PC-9 (cell line): ENCODE measurements at places on chromosomes 5 and 9.

DNA sequence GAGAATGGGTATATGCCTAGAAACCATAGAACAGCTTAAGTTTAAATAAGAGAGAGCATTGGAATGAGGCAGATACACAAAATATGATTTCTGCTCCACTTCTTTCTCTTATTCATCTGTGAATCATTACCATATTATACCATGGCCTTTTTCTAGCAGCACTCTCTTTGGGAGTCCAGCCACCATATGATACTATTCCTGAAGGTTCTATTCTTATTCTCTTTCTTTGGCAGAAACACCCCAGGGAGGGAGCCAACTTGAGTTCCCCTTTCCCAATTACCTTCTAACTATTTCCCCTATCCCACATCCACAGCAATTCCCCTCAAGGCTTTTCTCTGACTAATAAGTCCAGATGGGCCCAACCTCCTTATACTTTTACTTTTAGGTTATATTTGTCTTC is 55.9 kb downstream of the NDUFAF2 start:
- no peak for DNase-seq

DNA sequence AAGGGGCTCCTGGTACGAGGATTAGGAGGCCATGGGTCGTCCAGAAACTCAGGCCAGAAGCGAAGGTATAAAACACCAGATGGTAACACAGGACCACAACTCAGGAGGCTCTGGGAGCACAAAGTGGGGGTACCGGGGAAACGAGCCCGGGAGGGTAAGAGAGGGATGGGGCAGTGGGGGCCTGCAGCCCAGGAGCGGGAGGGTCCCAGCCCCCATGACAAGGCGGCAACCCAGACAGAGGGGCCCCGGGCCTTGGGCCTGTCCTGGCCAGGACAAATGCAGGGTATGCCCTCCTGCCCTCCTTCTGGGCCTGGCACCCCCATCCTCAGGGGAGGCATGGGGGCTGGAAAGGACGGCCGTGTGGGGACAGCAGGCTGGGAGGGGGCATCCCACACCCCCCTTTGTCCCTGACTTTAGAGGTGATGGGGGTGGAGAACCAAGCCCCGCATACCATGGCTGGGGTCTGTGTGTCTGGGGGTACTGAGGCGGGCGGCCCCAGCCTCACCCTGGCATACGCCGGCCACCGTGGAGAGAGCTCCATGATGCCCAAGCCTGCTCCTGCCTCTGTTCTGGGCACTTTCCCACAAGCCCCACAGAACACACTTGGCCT is 47.0 kb upstream of the EXOC3 start:
- DNase-seq, result no peak

DNA sequence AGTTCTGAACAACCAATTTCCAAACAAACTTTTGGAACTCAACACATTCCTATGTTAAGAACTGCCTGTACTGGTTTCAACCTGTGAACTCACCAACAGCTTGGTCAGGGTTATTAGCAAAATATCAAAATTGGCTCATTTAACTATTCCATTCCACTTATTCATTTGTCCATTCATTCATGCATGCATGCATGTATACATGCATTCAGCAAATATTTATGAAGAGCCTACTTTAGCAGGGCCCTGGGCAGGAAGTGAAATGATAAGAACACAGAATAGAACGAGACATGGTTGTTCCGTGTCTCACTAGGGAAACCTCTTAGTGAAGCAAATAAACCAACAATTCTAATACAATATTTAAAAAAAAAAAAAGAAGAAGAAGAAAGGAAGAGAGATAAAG is 107.4 kb downstream of the GLIS3 start:
- no peak for DNase-seq

DNA sequence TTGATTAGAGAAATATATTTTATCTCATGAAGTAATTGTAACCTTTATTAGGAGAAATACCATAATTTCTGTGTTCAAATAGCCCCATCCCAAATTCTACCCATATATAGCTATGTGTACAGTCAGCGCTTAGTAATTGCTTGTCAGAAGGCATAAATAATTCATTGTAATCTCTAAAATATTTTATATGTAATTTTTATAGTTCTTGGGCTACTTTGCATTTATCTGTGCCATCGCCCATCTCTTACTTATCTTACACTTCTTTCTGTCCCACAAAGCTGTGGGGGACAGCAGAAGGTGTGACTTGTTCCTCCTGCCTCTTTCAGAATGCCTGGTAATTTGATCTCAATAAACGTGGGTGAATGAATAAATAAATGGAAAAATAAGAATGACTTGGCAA is 5.5 kb downstream of the ADAMTSL1 start:
- no peak for DNase-seq

DNA sequence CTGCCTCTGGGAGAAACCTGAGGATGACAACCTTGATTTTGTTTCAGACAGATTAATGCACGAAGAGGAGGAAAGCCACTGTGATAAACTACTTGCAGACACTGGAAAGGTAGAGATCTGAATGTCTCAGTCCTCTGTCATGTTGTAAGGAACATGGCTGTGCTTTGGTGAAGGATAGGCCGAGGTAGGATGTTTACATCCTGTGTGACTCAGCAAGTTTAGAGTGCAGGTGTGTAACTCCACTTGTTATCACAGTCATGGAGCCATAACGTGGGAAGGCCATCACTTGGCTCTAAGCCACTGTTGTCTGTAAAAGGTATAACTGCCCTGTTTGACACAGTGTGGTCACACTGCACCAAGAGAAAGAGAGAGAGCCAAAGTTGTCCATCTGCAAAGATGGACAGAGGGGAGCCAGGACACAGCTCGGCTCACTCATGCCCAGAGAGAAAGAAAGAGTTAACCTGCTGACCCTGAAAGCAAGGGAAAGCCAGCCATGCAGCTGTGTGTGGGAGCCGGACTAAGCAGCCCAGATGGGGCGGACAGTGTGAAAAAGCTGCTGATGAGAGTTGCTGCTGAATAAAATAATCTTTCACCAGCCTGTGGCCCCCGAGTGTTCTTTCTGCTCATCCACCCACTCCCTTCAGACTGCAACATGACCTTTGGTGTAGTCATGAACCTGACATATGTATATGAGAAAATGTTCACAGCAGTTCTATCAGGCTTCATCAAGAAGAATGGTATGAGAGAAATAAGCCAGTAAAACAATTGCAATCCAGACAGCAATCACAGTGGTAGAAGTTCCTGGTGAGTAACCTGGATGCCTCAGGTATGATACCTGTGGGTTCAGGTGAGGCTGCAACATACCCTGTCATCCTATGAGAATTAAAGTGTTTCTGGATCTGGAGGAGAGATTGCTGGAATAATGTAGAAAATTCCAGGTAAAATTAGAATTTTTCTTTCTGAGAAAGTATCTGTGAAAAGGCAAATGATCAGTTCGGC is 115.9 kb downstream of the TARS1 start:
- DNase-seq, result no peak

DNA sequence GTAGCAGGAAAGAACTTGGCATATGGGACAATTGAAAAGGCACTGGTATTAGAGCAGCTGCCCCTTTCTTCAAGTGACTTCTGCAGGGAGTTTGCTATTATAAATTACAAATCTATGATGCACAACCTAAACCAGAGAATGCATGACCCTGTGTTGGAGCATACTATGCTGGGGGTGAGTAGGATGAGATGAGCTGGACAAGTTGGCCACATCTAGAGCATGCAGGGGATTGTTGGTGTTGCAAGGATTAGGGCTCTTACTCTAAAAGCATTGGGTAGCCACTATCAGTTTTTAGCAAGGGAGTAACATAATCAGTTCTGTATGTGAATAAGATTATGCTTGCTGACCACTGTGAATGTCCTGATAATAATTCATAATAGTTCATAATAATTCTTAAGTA is 186.7 kb downstream of the KIAA0825 start:
- no peak for DNase-seq

- DNase-seq, result no peak
Measured at GRCh38 chr9:134632329-134632728, 9.3 kb upstream of the COL5A1 start.

GRCh38 chr5:1042626-1043025 is 34.0 kb downstream of the NKD2 start:
- DNase-seq, result no peak

DNA sequence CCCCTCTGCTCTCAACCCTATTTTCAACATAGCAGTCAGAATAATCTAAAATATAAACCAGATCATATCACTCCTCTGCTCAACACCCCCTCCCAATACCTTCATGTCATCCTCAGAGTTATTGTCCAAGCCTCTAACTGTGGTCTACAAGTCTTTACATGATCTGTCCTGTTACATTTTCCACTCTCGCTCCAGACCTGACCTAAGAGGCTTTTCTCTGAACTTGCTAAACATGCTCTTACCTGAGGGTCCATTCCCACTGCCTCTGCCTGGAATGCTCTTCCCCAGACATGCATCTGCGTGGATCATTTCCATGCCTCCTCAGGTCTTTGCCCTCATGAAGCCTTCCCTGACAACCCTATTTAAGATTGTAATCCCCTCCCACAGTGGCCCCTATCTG is 12.0 kb downstream of the NIPSNAP3B start:
- no peak for DNase-seq

DNA sequence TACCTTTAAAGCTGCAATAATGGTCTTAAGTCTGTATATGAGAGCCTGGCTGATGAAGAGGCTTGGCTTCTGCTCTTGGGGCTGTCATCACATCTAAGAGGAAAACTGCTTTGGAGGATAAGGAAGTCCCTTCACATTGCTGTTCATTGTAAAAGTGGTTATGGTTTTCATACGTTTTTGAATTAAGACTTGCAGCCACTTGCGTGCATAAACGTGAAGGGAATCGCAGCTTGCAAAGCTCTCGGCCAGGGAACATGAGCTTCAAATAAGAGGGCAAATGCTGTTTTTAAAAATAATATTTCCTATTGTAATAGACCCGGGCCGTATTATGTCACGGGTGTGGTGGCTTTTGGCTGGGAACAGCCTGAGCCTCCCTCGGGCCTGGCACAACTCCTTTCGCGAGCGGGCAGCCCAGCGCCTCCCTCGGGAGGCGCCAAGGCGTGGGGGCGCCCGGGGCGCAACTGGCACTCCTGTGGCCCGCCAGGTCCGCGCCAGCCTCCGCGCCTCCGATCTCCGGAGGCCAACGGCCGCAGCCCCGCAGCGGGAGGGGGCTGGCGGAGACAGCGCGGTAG is 538 bp upstream of the ARHGEF28 start:
- peak; percentile 39 for DNase-seq

- DNase-seq, result peak; percentile 47
Measured at GRCh38 chr9:78005231-78006002, 26.2 kb downstream of the GNAQ start.

- peak; percentile 50 for DNase-seq
Measured at GRCh38 chr5:72210888-72211678, 103.8 kb downstream of the MAP1B start.

GRCh38 chr5:102958481-102959011 is 161.4 kb downstream of the GIN1 start:
- DNase-seq, result peak; percentile 3

- no peak for DNase-seq
Measured at GRCh38 chr9:19769213-19769612, 19.6 kb downstream of the SLC24A2 start.

GRCh38 chr9:68567565-68567964 is 26.9 kb upstream of the TMEM252 start:
- DNase-seq, result no peak

- no peak for DNase-seq
Measured at GRCh38 chr5:163458778-163459385, 1.0 kb downstream of the NUDCD2 start.

DNA sequence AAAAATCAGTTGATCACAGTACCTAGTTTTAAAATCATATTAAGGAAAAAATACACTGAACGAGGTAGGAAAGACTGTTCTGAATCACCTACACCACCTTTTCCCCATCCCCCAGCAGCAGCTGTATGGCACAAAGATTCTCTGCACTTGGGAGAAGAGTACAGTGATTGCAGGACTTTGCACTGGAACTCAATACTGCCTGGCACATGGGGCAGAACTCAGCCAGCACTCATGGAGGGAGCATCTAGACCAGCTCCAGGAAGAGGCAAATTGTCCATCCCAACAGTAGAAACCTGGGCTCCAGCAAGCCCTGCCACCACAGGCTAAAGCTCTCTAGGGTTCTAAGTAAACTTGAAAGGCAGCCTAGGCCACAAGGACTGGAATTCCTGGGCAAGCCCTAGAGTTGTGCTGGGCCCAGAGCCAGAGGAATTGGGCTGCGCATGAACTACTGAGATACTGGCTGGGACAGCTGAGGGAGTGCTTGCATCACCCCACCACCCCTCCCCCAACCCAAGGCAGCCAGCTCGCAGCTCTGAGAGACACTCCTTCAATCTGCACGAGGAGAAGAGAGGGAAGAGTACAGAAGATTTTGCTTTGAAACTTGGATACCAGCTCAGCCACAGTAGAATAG is 654.4 kb upstream of the CDH6 start:
- no peak for DNase-seq

DNA sequence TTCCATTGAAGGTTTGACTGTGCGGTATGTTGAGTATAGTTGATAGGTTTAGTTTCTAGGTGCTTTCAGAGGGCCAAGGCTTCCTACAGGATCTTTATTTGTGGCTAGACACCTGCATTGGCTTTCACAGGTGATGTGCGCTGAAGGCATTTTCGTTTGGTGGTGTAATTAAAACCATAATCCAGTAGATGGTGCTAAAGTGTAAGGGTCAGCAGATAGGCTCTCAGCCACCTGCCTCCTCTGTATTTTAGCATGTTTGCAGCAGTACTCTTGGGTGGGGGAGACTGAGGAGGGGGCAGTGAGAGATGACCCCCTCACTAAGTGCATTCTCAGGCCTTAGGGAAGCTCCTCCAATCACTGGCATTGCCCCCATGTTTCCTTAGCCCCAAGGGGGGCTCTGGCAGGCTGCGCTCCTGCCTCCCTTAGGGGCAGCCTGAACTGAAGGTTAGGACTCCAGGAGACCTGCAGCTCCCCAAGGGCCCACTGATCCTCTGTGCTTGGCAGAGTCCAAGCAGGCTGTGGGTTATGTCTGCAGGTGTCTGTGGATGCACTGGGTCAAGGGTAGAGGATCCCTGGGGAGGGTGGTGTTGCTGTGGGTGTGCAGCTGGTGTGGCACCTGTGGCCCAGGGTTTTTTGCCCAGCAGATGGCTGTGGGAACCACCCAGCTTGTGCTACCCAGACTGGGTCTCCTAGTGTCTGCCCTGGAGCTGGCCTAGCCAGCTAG is 23.4 kb downstream of the CDK20 start:
- no peak for DNase-seq

DNA sequence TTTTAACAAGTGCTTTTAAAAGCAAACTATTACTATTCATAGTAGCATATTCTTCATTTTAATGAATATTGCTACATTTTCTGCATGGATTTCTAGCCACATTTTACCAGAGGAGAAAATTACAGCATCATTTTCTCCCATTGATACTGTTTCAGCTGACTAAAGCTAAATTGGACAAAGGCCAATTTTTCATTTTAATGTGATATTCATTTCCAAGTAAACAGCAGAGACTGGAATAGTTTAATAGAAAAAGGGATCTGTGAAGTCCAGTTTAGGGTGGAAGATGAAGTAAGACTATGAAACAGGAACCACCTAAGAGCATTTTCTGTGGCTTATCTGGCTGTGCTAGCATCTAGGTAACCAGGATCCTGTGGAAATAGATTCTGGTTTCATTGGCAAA is 128.1 kb downstream of the GIN1 start:
- DNase-seq, result no peak

GRCh38 chr9:34139477-34140146 is 13.1 kb upstream of the DCAF12 start:
- DNase-seq, result no peak
